ENCODE measurements at places on chromosomes 6 and 20. TPM values are rescaled to one million over a fixed set of nuclear protein-coding genes. Genes with fewer than 3 reads are reported as not detected.

Gene DEFB116
- not detected for total RNA-seq

Gene HSPA1L
- total RNA-seq = 1.1 TPM

GRCh38 chr6:106658469-106658868 lies 29.1 kb downstream of the QRSL1 start:
- no peak overlapping the region for H3K27ac ChIP-seq
- peaks cover 14% of the 10 kb centered on the region for H3K4me1 ChIP-seq
- peaks cover 58% of the 10 kb centered on the region for H3K36me3 ChIP-seq
- H3K4me3 ChIP-seq = no peak overlapping the region
- no peaks in the 10 kb centered on the region for H3K27me3 ChIP-seq
- DNase-seq = no peak

DNA sequence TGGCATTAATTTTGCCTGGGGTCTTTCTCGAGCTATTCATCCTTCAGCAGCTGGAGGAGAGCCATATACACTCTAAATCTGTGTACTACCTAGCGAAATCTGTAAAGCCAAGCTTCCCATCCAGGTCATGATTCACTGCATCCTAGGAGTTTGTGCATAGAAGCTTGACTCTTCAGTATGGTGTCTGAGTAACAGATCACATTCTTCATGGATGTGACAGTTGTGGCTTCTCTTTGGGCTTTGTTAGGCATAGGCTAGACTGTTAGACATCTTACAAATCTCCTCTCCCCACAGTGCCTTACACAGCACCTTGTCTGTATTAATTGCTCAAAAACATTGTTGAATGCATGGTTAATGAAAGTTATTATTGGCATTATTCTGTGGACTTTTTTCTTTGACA lies 177.0 kb downstream of the EYA4 start:
- H3K4me1 ChIP-seq = no peaks in the 10 kb centered on the region
- H3K27ac ChIP-seq = no peak overlapping the region
- H3K27me3 ChIP-seq = no peaks in the 10 kb centered on the region
